Stimulated activated CD4-positive, alpha-beta T cell treated with anti-CD3 and anti-CD28 coated beads, Interleukin-15, amount 100 ng/mL, for 1 hour (primary cell): ENCODE measurements at places on chromosomes 5 and 9.
A peak's percentile ranks its signal among the peaks of the same experiment; 100 is the strongest.

- DNase-seq = no peak
These were observed 103.1 kb downstream of the CEMIP2 start for GRCh38 chr9:71665247-71665646.

DNA sequence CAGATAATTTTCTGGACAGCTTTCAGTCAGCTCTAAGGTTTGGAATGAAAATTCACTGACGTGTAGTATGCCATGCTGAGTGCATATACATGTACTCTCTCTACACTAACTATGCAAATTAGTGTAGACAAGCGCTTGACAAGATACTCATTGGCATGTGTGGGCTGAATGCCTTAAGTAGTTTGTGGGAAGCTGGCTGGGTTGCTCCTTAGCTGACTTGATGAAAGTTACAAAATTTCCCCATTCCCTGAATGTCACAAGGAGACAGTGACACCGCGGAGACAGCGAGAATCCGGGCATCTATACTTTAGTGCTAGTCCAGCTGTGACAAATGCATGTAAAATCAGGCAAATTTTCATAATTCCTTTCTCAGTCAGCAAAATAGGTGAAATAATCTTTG is 51.6 kb upstream of the C5orf46 start:
- no peak for DNase-seq

- no peak for DNase-seq
These were observed 248.2 kb downstream of the MAN2A1 start for GRCh38 chr5:109937951-109938350.

DNA sequence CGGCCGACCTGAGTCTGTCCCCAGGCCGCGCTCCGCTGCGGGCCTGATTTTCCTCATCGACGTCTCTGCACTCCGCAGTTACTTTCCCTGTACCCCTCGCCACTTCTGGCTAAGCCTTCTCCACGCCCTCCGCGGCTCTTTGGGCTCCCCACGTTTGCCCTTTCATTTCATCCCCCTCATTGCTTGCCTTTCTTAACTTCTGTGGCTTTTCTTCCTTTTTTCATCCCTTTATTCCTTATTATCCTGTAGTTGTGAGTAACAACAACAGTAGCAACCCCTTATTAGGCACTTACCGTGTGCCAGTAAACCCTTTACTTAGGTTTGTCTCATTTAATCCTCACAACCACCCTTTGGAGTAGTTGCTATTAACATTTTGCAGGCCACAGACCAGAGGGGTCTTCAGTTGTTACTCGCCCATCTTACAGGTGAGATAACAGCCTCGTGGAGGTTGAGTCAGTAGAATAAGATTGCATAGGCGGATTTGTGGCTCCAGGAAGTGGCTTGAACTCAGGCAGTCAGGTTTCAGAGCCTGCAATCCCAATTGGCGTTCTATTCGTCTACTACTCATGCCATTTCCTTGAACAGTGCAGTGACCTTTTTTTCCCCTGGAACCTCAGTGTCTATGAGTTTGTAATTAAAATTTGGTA is 724 bp downstream of the TCERG1 start:
- DNase-seq = no peak

DNA sequence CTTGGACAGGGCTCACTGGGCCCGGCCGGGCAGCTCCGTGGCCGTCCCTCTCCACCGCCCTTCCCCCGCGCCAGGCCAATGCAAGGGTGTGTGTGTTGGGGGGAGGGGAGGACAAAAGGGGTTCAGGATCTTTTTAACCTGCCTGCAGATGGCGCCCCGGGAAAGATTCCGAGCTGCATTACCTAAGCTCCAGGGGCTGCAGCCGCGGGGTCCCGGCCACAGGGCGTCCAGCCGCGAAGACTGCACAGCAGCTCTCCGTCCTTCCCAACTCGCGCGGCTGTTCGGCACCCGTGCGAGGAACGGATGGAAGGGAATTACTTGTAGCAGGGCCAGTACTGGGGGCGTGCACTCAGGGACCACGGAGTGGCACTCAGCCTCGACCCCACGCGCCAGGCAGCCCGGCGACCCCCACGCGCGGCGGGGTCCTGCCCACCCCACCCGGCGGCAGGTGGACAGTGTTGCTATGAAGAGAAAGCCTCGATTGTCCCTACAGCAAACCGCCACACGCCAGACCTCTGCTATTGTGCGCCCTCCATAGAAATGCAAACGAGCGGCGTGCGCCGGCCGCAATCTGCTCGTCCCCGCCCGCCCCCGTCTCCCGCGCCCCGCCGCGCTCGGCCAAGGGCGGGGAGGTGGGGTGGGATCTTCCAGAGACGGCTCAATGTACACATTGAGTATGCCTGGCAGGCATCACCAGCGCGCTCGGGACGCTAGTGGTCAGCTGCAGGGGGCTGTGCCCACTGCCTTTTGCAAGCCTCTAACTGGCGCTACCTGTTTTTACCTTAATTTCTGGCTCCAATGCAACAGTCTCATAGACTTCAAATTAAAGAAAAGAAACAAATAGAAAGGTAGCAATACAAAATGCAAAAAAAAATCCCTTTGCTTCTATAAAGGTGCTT is 796 bp upstream of the GADD45G start:
- peak; percentile 6 for DNase-seq
